Stimulated activated CD8-positive, alpha-beta memory T cell treated with anti-CD3 and anti-CD28 coated beads, Interleukin-15, amount 100 ng/mL, for 24 hours (primary cell): ENCODE measurements at places on chromosomes 7 and 10.

GRCh38 chr10:124605001-124605370 lies 139.2 kb downstream of the FAM53B start:
- DNase-seq: no peak

DNA sequence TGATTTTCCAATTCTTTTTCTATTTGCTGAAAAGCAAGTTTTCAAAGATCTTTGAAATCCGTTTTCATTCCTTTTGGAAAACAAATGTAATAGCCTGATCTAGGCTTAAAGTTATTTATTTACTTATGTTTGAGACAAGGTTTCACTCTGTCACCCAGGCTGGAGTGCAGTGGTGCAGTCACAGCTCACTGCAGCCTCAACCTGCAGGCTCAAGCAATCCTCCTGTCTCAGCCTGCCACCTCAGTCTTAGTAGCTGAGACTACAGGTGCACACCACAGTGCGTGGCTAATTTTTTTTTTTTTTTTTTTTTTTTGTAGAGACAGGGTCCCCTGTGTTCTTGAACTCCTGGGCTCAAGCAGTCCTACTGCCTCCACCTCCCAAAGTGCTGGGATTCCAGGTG lies 4.6 kb downstream of the ST7 start:
- DNase-seq: no peak

GRCh38 chr10:121478556-121478955 lies 119.7 kb downstream of the FGFR2 start:
- DNase-seq: no peak

DNA sequence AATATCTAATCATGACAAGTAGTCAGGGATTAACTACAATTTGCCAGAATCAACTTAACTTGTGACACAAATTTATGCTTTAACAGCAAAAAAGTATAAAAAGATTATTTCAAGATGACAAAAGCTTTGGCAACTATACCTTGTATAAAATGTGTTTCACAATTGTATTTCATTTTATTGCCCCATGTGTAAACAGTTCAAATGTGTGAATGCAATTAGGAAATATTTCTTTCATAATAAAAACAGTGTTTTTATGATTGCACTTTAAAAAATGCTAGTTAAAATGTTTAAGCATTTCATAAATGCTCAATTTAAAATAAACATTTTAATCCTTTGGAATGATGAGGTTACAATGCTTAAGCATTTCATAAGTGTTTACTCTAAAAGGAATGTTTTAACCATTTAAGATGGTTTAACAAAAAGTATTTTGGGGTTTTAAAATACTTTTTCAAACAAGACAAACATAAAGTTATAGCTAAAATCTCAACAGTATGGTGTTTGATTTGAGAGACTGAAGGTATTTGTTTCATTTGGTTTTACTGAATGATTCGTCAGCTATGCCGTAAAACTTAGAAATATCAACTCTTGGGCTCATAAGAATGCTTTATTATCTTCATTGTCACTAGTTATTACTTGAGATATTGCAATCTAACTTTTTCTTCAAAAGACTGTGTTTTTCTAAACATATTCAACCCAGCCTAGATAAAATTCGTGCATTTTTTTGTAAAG lies 50.1 kb downstream of the SFTPD start:
- DNase-seq: no peak
